ENCODE measurements at places on chromosomes 4 and X.

DNA sequence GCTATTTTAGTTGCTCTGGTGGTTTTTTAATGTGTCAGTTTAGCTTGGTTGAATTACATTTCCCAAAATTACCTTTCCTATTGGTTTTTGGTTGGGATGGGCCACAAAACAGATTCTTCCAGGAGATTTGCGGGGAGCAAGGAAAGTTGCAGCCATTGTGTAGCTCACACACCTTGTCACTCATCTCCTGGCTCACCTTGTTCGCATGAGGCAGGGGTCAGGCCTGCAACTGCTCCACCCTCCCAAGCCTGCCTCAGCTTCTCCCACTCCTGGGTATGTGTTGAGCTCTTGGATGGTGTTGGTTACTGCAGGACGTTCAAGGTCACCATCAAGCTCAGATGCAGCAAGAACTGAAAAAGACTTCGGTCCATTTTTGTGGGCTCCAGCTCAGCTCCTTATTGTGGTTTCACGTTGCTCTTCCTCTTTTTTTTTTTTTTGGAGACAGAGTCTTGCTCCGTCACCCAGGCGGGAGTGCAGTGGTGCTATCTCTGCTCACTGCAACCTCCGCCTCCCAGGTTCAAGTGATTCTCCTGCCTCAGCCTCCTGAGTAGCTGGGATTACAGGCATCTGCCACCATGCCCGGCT, 95.6 kb upstream of the METTL14 start:
- DNase-seq: peak; percentile 33

- DNase-seq: peak; percentile 16
Measured at GRCh38 chrX:111869639-111870034, 6.3 kb upstream of the TRPC5OS start.

DNA sequence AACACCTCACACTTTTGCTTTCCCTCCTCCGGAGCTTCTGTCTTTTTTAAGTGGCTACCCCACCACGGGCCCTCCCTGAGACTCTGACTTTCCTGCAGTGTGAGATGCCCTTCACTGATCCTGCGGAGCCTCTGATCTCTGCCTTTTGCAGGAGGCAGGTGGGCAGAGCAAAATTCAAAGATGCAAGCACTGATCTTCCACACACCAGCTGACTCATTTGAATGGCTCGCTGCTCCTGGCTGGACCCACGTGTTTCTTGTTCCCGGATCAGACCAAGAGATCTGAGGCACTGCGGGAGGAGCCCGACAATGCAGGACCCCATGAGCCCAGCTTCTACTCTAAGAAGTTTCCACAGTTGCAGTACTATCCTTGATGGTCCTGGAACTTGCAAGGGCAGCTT, 1607.9 kb upstream of the TENM3 start:
- DNase-seq: no peak

DNA sequence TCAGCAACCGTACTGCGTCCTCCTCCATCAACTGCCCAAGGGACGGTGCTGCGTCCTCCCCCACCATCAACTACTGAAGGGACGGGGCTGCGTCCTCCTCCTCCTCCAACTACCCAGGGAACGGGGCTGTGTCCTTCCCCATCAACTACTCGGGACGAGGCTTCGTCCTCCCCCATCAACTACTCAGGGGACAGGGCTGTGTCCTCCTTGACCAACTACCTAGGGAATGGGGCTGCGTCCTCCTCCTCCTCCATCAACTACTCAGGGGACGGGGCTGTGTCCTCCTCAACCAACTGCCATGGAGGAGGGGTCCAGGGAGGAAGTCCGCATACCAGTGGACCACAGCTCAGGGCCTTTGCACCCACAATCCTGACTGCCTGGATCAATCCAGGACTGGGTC, 24.4 kb downstream of the PPP2R3B start:
- DNase-seq: no peak

GRCh38 chr4:6749340-6750171, 33.0 kb upstream of the KIAA0232 start:
- DNase-seq: no peak

- no peak for DNase-seq
Measured at GRCh38 chr4:188578657-188579056, 439.4 kb downstream of the TRIML1 start.

GRCh38 chr4:67659065-67659464, 41.9 kb downstream of the UBA6 start:
- no peak for DNase-seq

DNA sequence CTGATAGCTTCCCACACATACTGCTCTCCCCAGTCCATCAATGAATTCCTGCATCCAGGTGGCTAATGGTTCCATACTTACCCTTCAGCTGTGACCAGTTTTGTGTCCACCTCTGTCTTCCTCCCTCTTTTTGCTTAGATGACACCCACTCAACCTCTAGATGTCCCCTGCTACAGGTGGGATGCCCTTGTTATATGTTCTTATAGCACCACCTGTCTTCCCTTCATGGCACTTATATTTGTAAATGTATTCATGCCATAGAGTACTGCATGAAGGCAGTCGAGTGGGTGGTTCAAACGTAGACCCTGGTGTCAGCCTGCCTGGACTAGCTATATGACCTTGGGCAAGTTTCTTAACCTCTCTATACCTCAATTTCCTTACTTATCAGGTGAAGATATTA, 6.5 kb upstream of the USP46 start:
- no peak for DNase-seq

- DNase-seq: peak; percentile 36
Measured at GRCh38 chr4:7399440-7400234, 35.1 kb downstream of the PSAPL1 start.

GRCh38 chr4:169070071-169070894, 60.2 kb upstream of the CBR4 start:
- DNase-seq: no peak

GRCh38 chr4:38310446-38311043, 350.3 kb downstream of the PTTG2 start:
- no peak for DNase-seq
